ENCODE measurements at places on chromosomes 4 and X.

GRCh38 chr4:109079731-109080130, 222.7 kb downstream of the COL25A1 start:
- DNase-seq: no peak

GRCh38 chrX:13936521-13937225, 93.0 kb downstream of the GEMIN8 start:
- no peak for DNase-seq

DNA sequence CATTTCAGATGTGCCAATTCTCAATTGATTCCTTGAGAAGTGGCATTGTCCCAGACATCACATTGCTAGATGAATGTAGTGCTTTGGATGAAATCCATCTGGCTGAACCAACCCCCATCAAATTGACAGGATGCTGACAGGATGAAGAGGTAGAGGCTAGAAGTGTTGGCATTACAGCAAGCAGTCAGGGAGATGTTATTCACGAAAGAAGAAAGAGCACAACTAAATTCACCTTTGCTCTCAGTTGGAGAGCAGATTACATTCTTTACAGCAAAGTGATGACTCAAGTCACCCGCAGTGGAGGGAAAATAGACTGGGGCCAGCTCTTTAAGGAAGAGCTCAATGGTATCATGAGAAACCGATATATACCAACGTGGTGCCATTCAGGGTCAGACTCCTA, 259.6 kb downstream of the C4orf33 start:
- DNase-seq: no peak

GRCh38 chrX:30906726-30907125, 17.7 kb upstream of the TAB3 start:
- peak; percentile 31 for DNase-seq

DNA sequence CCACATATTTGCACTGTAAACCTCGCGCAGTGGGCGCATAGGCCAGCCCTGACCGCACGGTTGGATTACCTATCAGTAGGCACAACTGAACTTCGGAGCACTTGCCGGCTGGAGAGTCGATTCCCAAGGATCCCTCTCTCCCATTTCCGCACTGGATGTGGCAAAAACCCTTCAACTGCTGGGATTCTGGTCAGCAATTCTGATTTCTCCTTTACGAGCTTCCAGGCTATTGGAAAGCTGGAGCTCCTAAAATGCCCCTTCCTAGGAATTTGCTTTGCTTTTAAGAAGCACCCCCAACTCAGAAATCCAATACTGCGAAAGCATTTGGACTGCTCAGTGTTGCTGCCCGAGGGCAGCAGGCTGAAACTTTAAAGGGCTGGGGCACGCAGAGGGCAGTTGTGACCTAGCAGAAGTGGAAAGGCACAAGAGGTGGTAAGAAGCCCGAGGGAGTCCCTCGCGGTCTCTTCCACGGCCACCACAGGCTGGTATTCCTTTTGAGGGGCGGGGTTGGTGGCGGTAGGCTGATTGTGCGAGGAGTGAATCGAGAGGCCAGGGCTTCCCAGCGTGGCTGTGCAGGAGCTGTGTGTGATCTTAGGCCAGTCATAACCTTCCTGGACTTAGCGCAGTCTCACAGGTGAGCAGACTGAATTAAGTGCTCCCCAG, 1.6 kb downstream of the ZAR1 start:
- DNase-seq: no peak

Measured in GM03348 (cell line).